ENCODE measurements at places on chromosomes 2 and 18. TPM values are rescaled to one million over a fixed set of nuclear protein-coding genes. Genes with fewer than 3 reads are reported as not detected.

DNA sequence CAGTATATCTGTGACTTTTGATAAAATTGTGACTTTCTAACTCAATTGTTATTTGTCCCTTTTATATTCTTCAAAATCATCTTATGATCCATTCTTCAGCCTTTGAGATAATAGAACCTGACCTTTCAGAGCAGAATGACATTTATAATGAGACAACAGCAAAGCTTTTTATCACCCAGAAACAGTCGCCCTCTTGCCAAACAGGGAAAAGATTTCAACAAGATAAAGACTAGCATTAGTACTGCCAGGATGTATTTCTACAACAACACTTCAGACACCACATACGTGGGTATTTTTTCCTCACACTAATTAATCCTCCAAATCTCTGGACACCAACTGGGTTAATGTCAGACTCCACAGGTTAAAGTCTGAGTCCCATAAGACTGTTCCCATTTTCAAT, 249.0 kb downstream of the ZNF804A start:
- DNase-seq = no peak

DNA sequence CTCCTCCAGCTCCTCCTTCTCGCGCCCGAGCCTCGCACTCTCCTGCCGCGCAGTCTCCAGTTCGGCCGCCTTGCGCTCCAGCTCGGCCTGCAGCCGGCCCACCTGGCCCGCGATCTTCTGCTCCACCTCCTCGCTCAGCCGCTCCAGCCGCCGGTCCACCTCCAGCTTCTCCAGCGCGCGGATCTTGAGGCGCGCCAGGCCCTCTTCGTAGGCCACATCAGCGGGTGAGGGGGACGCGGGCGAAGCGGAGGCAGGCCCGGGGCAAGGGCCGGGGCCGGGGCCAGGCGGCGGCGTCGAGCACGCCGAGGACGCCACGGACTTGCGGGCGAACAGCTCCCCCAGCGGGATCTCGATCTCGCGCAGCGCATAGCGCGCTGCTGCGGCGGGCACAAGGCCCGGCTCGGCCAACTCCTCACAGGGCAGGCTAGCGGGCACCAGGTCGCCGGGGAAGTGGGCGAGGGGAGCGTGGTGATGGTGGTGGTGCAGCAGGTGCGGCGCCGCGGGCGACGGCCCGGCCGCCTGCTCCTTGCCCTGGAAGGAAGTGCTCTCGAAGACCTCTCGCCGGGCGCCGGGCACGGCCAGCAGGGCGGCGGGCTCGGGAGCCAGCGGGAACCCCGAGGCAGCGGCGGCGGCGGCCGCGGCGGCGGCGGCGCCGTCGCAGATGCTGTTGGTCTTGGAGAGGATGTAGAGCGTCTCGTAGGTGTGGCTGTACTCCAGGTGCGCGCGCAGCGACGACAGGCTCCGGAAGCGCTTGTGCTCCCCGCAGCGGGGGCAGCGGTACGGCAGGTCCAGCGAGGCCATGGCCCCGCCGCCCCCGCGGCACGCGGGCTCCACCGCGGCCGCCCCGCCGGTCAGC, 15.2 kb downstream of the FBXO41 start:
- peak; percentile 90 for DNase-seq

- DNase-seq = no peak
These were observed 40.4 kb upstream of the SMAD2 start for GRCh38 chr18:47970664-47971531.

GRCh38 chr18:2881088-2881839, 34.5 kb downstream of the EMILIN2 start:
- peak; percentile 62 for DNase-seq

- no peak for DNase-seq
These were observed 90.7 kb upstream of the TFPI start for GRCh38 chr2:187644981-187645380.

DNA sequence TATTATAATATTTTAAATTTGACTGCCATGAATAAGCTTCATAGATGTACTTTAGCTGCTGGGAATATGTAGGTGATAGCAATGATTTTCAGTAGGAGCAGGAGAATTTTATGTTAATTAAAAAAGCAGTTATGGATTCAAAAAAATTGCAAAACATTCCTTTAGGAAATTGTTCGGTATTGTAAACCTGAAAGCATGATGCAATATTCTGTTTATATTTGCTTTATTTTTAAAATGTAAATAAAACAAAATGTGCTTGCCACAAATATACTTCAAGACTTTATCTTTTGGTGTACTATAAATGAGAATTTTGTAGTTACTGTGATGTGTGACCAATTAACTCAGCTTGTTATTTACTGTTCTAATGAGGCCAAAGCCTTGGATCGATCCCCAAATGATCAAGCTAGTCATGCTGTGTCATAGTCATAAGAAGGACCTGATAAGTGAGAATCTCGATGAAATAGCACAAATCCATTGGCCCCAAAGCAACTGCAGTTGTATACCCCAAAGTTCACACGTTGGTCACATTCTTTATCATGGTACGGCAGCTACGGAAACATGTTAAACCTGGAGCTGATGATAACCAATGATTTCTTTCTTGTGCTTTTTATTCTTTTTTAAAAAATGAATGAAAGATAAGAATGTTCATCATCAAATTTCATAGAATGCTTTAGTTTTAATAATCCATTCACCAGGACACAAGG, 23.6 kb upstream of the ATIC start:
- no peak for DNase-seq

ICOS gene
- total RNA-seq = 0.49 TPM

NPAS2 gene
- 42.5 TPM for total RNA-seq

MYO5B gene
- 179 TPM for total RNA-seq

PROKR1 gene
- 0.12 TPM for total RNA-seq

UNC80 gene
- total RNA-seq = 0.12 TPM
